Sigmoid colon (tissue), 7 donors: ENCODE measurements at places on chromosomes 4 and X. TPM values are rescaled to one million over a fixed set of nuclear protein-coding genes. Genes with fewer than 3 reads are reported as not detected.

SLC26A1 gene
- total RNA-seq, result not detected

APLN gene
- not detected for total RNA-seq

RNF175 gene
- total RNA-seq, result not detected

SHISA3 gene
- 2.9 TPM for total RNA-seq

TCEAL6 gene
- total RNA-seq, result 2.0 TPM

OTUD6A gene
- total RNA-seq, result not detected

MTTP gene
- 12.8 TPM for total RNA-seq

TLL1 gene
- total RNA-seq, result 4.9 TPM

PDZD4 gene
- 8.6 TPM for total RNA-seq

P2RY8 gene
- 1.8 TPM for total RNA-seq

FTHL17 gene
- not detected for total RNA-seq

FHIP1A gene
- 1.4 TPM for total RNA-seq

ADRA2C gene
- 0.71 TPM for total RNA-seq

CNGA1 gene
- not detected for total RNA-seq

MAGEB2 gene
- not detected for total RNA-seq

TSPAN7 gene
- total RNA-seq, result 17.1 TPM

LRCH2 gene
- total RNA-seq, result 48.2 TPM
